NCI-H69 (cell line): ENCODE measurements at places on chromosomes 4 and X.

GRCh38 chr4:182447767-182448280 is 204.6 kb downstream of the TENM3 start:
- no peak for DNase-seq

GRCh38 chr4:18342847-18343246 is 321.3 kb upstream of the LCORL start:
- DNase-seq, result no peak

DNA sequence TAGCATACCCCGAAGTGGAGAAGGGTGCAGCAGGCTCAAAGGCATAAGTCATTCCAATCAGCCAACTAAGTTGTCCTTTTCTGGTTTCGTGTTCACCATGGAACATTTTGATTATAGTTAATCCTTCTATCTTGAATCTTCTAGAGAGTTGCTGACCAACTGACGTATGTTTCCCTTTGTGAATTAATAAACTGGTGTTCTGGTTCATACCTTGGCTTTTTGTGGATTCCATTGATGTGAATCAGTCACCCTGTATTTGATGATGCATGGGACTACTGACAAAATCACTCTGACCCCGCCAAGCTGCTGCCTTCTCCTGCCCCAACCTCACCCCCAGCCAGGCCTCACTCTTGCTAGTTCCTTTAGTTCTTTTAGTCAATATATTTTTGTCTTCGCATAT is 32.7 kb downstream of the F9 start:
- no peak for DNase-seq

DNA sequence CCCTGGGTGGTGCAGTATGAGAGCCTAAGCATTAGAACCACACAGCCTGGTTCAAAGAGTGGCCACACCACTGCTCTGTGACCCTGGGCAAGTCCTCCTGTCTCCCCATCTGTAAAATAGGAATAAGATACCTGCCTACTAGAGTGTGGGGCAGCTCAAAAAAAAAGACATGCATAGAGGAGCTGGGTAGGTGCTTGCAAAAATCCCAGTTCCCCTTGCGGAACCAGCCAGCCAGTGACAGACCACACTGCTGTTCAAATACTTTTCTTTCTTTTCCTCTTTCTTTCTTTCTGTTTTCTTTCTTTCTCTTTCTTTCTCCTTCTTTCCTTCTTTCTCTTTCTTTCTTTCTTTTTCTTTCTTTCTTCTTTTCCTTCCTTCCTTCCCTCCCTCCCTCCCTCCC is 63.0 kb upstream of the TRIM2 start:
- no peak for DNase-seq
